ENCODE measurements at places on chromosomes 2 and 18.
A peak's percentile ranks its signal among the peaks of the same experiment; 100 is the strongest.

DNA sequence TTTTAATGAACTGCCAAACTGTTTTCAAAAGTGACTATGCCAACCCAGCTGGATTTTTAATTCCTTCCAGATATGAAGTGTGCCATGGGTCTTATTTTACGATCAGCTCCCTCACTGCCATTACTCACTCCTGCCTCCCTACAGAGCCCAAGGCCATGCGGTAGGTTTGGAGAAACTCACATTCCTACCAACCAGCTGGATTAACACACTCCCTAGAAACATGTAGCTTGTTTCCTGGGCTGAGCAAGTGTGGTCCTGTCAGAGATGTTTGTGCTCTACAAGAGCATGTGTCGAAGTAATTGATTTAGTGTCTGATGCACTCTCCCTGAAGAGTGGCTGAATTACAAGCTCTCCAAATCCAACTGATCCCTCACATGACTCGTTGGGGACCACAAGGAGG, 82.5 kb downstream of the SPP2 start:
- no peak for DNase-seq

- DNase-seq, result no peak
Measured at GRCh38 chr2:19623488-19623887, 265.1 kb upstream of the OSR1 start.

DNA sequence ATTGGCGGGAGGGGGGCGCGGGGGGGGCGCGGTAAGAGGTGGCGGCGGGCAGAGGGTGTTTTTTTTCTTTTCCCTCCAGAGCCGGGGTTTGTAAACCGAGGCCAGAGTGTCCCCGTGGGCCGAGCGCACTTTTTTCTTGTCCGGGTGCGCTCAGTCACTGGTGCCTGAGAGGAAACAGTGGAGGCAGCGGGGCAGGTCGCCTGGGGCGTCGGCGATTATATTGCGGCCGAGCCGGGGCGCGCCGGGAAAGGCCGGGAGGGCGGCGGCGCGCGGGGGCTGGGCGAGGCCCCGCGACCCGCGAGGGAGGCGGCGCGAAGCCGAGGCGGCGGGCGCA, 275 bp downstream of the HOXD8 start:
- DNase-seq, result no peak

DNA sequence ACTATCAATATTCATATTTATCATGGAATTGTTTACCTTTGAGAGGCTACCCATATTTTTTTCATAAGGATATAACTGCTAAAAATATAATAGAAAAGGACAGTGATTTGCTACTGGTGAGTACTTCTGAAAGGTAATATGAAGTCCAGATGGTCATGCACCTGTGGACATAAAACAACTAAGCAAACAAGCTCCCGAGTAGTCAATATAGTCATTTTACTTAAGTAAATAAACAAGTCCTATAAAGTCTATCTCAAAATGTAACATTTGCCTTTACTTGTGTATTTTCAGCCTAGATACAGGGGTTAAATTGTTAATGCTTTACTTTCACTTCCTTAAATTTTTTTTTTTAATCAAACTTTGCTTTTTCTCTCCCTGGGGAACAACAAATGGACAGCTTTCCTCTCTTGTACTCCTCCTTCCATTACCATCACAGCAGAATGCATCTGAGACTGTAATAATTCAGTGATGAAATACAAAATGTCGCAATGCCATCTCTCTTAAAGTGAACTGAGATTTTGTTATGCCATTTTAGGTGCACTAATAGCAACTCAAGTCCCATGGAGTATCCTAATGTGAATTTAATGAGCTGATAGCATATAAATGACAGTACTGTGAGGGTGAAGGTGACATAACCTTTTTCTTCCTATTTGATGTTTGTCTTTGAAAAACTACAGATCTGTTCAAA, 1325.4 kb upstream of the ZEB2 start:
- no peak for DNase-seq

GRCh38 chr2:205540036-205540435, 142.3 kb upstream of the NRP2 start:
- no peak for DNase-seq

GRCh38 chr2:171957061-171957460, 34.8 kb downstream of the HAT1 start:
- DNase-seq, result no peak

GRCh38 chr18:79552696-79553095, 126.9 kb upstream of the CTDP1 start:
- DNase-seq, result no peak

DNA sequence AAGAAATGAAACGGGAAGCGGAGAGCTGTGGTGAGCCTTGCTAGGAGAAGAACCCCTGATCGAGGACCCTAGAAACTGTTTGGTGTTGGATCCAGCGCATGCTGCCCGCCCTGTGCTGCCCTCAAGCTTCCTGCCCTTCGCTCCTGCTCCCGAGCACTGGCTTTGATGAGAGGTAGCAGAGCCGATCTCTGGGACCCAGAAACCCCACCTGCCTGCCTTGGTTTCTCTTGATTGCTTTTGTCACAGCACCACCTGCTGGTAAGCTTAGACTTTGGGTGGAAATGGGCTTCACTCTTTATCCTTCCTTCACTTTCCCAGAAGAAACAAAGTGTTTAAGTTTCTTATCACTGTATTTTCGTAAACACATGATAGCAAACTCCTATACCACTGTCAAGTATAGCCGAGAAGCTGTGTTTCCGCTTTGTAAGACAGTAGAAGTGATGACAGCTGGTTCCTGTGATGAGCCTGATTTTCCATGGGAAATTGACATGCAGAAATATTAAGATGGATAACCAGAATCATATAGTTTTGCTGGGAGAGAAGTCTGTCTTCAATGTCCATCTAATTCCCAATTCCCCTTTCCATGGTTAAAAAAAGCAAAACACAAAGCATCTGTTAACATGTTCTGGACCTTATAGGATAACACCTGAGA, 267.4 kb downstream of the PHLPP1 start:
- DNase-seq, result peak; percentile 62

DNA sequence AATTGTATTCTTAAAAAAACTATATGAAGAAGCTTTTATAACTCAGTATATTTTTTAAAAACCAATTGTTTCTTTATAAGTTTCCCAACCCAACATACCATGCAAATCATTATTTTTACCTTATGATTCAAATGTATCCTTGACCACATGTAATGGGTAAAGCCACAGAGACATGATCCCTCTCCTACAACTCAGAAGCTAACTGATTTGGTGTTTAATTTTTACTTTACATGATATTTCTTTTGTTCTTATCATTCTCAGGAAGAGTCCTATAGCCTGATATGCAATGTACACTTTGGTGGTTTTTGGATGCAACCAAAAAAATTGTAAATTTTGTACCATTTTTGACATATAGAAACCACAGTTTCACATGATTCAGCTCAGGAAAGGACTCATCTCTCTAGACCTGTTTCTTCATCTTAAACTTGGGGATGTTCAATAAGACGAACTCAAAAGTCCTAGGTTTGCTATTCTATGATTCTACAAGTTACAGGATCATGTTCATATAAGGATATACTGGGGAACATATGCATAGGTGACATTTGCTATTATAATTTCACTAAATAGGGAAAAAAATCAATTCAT, 85.2 kb upstream of the RBBP8 start:
- no peak for DNase-seq

- DNase-seq, result no peak
Measured at GRCh38 chr2:18454692-18455235, 105.7 kb downstream of the RDH14 start.

Data from anterior cingulate cortex (tissue), 58 donors.